ENCODE measurements at places on chromosomes 16 and 17. TPM values are rescaled to one million over a fixed set of nuclear protein-coding genes. Genes with fewer than 3 reads are reported as not detected.

Gene PRSS21
- 2.7 TPM for total RNA-seq

Gene KRTAP4-6
- not detected for total RNA-seq

Gene PRCD
- total RNA-seq, result 2.1 TPM

Gene DNAAF8
- total RNA-seq, result 0.17 TPM

Gene KCNJ16
- not detected for total RNA-seq

Gene CAPNS2
- total RNA-seq, result 0.33 TPM

Gene KRT33B
- not detected for total RNA-seq

Gene KRT17
- total RNA-seq, result 0.50 TPM

Gene ADAT1
- 47.4 TPM for total RNA-seq

Gene OTOP2
- total RNA-seq, result not detected

DNA sequence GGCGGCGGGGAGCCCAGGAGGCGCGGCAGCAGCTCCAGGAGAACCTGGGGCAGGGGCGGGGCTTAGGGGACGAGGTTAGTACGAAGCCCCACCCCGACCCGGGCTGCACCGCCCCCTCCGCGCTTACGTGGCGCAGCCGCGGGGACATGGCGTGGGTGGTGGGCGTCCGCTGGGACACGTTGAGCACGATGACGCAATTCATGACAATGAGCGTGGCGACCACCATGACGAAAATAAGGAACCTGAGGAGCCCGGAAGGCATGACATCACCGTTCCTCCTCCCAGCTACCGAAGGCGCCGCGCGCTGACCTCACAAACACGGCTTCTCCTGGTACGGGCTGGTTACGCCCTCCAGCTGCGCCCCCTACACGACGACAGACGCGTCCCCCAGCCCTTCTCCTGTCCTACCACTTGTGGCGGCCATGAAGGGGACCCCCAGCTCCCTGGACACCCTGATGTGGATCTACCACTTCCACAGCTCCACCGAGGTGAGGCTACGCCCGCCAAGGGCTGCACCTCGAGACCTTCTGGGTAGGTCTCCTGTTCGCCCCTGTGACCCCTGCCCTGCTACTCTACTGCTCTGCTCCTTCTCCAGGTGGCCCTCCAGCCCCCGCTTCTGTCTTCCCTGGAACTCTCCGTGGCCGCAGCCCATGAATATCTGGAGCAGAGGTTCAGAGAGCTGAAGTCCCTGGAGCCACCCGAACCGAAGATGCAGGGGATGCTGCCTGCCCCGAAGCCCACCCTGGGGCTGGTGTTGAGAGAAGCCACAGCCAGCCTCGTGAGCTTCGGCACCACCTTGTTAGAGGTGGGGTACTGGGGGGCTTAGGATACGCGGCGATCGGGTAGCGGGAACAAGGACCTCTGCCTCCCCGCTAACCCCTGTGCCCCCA lies at the start of gene C17orf107:
C17orf107 (plus strand) TSS at position 196 of the 890 bp plus-strand sequence; CDS start at position 423, 227 bp downstream.
- no peak for DNase-seq

- DNase-seq, result peak; percentile 58
Observed at GRCh38 chr17:83050651-83051395, 28.6 kb upstream of the METRNL start.

DNA sequence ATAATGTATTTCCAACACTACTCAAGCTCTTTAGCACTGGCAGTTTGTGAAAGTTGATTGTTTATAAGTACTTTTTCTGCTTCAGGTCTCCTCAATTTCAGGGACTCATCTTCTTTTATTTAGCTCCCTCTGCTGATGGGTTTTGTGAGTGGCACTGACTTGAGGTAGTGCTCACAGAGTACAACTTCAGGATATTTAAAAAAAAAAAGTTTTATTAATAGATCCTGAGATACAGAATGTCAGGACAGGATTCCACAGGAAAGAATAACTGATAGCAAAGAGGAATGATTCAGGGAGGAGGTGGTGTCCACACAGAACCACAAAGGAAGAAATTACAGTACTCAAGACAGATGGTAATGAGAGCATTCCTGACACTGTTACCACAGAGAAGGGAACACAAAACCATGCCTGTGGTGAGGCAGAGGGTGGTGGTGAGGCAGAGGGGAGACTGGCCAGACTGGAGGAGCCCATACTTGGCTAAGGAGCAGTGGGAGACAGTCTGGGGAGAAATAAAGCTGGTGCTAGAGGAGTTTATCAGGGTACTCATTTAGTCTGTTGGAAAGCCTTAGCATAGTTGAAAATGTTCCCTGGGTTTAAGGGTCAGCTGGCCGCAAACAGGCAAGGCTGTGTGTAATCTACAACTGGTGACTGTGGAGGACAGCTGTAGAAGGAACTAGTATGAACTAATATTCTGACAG lies 63.7 kb downstream of the SPAG9 start:
- peak; percentile 52 for DNase-seq

DNA sequence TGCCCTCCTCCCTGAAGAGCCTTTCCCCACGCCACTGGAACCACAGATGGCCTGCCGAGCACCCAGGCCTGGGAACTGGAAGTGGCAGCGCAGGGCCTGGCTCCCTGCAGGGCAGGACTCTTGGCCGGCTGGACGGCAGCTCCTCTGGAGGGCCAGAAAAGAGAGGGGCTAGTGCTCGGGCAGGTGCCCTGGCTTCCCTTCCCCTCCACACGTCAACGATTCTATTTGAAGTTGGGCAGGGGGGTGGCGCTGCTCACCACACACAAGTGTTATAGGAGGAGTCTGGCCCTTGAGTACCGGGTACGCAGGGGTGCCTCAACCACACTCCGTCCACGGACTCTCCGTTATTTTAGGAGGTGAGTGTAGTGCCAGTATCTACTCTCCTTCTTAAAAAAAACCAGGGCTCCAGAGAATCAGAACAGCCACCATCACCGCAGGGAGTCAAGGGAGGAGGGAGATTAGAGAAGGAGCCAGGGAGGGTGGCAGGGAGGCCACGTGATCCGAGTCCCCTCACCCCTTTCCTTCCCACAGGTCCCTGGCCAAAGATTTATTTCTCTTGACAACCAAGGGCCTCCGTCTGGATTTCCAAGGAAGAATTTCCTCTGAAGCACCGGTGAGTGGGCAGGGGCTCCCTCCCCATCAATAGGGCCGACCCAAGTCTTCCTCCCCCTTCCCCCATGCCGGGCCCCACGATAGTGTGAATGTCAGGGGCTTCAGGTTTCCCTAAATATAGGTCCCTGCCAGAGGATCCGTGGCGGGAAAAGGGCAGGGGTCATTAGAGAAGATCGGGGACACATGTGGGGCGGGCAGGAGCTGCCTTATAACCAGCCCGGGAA lies 1.4 kb upstream of the ALDOA start:
- DNase-seq, result peak; percentile 77

- no peak for DNase-seq
Observed at GRCh38 chr17:6064868-6065267, 5.3 kb upstream of the WSCD1 start.

DNA sequence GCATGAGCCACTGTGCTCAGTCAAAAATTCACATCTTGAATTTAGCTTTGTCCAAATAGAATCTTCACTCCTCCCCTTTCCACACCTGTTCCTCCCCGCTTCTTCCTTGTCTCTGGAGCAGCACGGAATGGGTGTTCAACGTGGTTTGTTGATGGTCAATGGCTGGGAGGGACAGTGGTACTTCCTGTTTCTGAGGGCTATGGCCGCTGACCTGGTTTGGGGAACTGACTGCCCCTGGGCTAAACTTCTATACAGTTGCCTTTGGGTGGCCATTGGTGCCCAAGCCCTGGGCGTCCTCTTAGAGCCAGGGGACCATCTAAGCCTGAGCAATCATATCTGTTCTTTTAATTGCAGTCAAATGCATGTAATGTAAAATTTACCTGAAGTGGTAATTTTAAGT lies 19.1 kb upstream of the WFIKKN2 start:
- DNase-seq, result no peak

- DNase-seq, result no peak
Observed at GRCh38 chr16:12917653-12918052, 16.3 kb downstream of the SHISA9 start.

DNA sequence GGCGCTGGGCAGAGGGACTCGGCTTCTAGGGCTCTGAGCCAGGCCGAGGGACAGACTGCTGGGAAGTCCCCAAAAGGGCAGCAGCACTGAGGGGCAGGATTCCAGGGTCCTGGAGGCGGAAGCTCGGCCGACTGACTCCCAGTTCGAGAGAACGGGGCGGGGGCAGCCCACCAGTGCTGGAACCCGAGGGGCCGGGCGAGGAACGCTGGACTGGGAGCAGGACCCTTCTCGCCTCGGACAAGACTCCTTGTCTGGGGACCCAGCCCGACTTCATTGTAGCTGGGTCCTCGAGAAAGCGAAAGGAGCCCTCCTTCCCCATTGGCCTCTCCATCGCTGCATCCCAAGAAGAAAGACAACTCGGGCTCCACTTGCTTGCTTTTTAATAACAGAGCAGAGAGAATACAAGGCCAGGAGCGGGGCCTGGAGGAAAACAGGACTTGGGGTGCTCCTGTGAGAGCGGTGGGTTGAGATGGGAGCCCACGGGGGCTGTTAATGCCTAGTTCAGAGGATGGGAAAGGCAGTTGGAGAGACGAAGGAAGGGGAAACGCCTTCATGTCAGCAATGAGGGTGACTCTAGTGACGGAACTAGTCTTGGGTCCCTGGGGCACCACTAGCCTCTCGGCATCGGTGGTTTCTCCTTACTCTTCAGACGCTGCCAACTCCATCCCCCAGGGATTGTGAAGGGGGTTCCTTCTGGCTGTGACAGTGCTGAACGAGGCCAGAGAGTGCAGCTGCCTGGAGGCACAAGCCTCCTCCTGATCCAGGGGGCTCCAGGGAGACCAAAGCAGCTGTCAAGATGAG lies 492 bp upstream of the CAMTA2 start:
- DNase-seq, result no peak

DNA sequence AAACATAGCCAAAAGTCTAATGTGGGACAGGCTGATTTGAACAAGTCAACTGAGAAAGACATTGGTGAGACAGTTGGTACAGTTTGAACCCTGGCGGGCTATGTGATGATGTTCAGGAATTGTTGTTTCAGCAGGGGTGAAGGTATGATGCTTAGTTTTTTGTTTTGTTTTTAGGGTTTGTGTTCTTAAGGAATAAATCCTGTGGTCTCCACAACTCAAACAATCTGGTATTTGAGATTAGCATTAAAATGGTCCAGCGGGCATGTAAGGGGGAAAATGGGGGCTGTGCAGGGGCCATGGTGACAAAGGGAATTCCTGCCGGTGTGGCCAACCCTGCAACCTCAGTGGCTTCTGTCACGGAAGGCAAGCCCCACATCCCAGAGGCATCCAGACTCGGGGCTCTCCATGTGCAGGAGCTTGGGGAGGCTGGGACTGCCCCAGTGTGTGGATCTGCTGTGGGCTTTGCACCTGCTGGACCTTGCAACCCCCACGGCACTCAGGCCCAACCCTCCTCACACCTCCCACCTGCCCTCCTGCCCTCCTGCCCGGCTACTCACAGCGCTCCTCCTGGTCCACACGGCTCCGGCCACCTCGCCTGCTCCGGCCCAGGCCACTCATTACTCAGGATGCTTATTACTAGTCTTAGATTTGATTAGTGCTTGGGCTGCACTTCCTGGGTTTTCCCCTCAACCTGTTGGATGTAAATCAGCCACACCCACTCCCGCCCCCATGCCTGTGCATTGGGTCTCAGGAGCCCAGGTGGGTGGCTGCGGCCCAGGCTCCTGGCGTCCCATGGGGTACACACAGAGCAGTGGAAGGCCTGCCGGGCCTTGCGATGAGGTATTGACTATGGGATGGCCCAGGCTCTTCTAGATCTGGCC lies at the start of gene TNFRSF13B:
TNFRSF13B (minus strand) TSS at position 661 of the 881 bp plus-strand sequence; CDS start at position 618, 43 bp downstream.
- peak; percentile 34 for DNase-seq

DNA sequence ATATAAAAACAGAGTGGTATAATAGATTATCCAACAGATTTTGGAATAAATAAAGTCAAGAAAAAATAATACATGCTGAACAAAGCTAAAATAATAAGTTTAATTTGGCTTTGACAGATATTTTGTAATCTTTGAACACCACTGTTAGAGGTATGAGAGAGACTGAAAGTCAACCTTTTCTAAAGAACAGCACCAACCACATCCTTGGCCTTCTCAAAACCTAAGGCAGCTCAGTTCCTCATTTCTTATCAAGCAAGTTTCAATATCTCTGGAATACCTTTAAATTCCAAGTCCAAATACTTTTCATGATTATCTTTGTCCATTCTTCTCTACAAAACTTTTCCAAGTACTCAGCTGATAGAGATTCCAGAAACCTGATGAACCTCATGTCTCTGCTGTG lies 1603.8 kb downstream of the CDH8 start:
- no peak for DNase-seq

DNA sequence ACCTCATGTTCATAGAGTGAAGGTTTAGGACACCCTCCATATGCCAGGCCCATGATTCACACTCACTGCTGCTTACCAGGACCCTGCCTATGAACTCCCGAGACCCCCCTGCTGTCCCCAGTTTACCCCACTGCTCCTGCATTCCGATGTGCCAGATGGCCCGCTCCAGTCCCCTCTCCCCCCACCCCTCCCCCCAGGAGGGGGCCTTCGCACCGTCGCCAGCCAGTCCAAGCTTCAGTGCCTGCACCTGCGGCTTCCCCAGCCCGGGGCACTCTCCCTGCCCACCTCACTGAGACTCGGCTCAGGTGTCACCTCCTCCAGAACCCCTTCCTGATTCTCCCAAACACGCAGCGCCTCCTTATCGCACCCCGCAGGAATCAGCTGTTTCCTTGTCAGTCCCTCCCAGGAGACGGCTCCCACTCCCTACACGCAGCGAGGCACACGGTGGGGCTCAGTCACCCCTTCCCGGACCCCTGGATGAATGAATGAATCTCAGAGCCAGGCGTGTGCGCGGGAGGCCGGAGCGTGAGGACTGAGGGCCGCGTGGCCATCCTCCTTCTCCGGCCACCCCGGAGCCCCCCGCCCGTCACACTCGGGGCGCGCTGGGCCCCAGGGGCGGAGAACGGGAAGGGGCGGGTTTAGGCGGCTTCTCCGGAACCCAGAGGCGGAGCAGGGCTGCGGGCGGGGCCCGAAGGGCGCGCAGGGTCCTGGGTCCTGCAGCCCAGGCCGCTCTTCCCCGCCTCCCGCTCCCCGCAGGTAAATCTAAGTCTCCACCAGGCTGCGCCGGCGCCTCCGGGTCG lies 1.6 kb downstream of the MYO1C start:
- DNase-seq, result peak; percentile 78

DNA sequence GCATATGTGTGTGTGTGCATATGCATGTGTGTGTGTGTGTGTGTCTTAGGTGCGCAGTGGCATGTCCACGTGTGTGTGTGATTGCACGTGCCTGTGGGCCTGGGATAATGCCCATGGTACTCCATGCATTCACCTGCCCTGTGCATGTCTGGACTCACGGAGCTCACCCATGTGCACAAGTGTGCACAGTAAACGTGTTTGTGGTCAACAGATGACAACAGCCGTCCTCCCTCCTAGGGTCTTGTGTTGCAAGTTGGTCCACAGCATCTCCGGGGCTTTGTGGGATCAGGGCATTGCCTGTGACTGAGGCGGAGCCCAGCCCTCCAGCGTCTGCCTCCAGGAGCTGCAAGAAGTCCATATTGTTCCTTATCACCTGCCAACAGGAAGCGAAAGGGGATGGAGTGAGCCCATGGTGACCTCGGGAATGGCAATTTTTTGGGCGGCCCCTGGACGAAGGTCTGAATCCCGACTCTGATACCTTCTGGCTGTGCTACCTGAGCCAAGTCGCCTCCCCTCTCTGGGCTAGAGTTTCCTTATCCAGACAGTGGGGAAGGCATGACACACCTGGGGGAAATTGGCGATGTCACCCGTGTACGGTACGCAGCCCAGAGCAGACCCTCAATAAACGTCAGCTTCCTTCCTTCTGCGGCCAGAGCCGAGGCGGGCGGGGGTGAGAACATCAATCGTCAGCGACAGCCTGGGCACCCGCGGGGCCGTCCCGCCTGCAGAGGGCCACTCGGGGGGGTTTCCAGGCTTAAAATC lies 47.6 kb downstream of the IL21R start:
- DNase-seq, result no peak

All from H1 (cell line).